ENCODE measurements at places on chromosomes 13 and 19.
A peak's percentile ranks its signal among the peaks of the same experiment; 100 is the strongest.

DNA sequence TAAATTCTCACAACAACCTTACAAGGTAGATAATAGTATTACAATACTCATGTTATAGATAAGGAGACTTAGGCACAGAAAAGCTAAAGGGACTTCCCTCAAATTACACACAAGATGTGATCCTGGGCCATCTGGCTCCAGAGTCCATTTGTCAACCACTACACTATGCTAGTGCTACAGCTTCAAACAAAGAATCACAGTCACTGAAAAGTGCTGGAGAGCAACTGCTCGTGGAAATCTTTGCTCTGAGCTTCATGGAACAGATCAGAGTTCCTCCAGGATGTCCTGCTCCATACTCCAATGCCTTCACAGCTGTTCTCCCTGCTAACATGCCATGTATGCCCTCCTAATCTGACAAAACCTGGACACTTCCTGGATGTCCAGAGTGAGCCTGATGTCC is 271.2 kb downstream of the ENOX1 start:
- no peak for DNase-seq

DNA sequence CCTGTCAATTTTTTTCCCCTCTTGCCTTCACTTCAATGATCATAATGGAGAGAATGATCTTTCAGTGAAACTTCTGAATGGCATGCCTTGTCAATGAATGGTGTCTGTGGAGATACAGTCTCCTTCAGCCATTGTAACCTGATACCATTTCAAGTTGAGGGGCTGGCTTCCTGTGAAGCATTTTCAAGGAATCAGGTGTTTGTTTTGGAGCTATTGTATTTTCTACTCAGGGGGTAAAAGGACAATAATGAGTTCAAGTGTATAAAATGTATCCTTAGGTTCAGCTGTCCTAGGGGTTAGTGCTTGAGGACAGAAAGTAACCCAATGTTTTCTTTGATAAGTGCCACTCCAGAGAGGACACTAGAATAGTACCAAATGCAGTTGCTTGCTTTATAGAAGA is 23.8 kb upstream of the CBY2 start:
- no peak for DNase-seq

DNA sequence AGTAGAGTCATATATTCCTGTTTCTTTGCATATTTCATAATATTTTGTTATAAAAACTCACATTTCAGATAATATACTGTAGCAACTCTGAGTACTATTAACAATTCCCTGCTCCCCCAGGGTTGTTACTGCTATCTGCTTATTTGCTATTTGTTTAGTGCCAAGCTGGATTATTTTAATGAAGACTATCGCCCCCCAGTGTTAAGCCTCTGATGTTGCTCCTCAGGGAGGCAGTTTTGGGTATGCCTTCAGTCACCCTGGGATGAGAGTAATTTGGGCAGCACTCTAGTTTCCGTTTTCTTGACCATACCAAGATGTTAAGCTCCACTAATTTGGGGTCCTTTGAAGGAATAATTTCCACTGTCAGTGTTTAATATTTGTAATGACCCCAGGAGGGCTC is 46.0 kb downstream of the MICU2 start:
- no peak for DNase-seq

GRCh38 chr19:16389848-16390247 is 65.2 kb downstream of the KLF2 start:
- no peak for DNase-seq

DNA sequence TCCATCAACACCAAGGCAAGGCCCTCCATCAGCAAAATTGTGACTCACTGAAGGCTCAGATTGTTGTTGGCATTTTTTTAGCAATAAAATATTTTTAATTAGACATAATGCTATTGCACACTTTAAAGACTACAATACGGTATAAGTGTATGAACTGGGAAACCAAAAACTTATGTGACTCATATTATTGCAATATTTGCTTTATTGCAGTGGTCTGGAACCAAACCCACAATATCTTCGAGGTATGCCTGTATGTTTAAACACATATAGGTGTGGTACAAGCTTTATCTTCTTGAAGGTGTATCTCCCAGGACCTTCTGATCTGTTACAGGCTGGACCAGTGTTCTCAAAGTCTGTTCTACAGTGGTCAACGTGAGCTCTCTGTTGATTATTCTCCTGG is 142.3 kb upstream of the FNDC3A start:
- no peak for DNase-seq

DNA sequence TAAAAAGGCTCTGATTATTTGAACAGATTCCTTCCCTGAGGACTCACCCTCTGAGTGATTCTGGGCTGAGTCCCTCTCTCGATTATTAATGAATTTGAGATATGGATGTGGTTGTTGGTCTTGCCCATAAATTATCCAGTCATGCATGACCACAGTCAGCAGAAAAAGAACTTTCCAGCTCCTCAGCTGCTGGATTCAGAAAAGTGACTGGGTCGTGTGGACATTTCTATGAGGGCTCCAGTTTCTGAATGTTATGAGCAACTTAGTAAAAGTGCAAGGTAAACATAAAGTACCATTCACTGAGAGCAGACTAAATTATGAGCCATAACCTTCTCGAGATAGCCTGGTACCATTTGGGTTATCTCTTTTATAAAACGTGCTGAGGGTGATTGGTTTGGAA is 100.1 kb upstream of the CLDN10 start:
- DNase-seq, result no peak

DNA sequence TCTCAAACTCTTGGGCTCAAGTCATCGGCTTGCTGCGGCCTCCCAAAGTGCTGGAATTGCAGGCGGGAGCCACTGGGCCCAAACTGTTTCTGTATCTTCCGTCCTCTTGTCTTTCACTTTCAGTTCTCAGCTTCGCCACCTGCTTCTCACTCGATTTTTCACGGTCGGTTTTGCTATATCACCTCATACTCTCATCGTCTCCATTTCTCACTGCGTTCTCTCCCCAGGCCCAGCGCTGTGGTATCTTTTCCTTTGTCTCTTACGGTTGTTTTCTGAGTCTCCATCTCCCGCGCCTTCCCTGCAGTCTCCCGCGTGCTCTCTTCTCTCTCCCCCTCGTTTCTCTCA is 14.9 kb downstream of the SSC5D start:
- no peak for DNase-seq

DNA sequence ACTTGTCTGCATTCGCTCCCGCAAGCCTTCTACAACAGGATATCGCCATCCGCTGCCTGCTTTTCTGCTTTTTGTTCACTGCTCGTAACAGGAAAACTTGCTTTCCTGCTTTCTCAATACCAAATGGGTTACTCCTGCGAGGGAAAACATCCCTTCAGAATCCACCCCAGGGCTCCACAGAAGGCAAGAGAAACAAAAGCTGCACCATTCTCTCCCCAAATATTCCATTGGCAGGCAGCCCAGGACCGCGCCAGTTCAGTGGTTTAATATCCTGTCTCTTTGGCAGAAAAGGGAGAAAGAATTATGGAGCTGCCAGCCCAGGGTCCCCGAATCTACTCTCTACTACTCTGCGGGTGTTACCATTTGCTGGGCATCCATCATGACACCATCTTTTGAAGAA is 84.7 kb upstream of the DOCK9 start:
- no peak for DNase-seq

GRCh38 chr19:15279326-15279904 is 47.2 kb upstream of the EPHX3 start:
- no peak for DNase-seq

DNA sequence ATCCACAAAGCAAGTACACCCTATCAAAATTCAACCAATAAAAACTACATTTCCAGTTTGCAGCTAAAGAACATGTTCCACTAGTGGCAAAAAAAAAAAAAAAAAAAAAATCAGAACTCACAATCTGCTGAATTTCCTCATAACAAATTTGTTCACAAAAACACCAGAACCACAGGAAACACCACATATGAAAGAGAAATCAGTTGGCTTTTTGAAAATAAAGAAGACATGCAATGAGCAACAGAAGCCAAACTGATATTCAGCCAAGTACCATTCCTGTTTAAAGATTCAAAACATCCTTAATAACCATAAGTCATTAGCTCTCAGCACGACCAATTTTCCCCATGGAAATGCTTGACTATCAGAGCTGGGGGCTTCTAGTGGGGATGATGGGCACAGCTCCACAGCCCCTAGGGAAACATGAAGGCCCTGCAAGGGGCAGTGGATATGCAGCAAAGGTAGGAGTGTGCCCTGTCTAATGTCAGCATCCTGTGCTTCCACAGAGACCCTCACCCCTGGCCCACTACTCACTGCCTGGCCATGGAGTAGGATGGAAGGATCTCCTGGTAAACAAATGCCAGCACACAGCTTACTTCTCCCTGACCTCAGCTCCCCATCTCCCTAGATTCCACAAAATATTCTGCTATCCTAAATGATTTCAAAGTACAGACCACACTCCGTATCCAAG is 74.0 kb upstream of the DOCK9 start:
- DNase-seq, result no peak

GRCh38 chr19:3551792-3552095 is 5.6 kb downstream of the MFSD12 start:
- no peak for DNase-seq

DNA sequence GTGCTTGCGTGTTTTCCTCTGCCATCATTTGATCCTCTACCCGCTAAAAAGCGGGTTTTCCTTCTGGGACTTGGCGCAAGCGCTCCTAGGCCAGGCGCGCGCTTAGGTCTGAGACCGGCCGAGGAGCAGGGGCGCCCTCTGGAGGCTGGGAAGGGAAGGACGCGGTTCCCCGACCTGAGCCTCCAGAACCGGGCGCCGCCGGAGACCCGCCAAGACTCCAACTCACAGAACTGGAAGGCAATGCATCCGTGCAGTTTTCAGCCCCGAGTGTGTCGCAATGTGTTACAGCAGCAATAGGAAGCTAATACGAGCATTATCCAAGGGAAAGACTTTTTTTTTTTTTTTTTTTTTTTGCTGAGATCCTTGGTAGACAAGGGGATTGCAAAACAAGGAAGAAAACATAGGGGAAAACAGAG is 190.9 kb downstream of the COL4A1 start:
- peak; percentile 47 for DNase-seq

DNA sequence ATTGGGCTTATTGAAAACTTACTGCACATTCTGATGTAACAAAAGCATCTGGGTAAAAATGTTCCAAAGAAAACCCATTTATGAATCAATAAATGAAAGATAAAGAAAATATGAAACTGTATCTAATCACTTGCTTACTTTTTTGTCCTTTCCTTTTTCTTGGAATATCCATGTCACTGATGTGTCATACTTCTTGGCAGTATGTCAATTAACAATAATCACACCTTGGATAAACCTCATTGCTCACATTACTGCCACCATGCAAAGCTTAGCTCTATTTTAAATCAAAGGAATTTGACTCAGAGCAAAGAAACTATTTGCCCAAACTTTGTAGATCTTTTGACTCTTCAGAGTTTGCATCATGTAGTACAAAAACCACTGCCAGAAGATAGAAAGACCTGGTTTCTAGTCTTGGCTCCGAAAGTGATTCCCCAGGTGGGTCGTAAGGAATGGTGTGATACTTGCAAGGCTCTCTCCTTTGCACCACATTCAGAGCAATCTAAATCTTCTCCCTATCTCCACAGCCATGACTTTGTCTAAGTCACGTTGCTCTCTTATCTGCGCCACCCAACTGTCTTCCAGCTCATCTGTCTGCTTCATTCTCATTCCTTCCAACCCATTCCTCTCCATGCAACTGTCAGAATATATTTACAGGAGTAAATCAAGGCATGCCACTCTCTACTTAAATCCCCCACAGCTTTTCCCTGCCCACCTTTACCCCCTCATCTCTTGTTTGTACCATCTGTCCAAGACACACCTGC is 311.9 kb downstream of the COG6 start:
- no peak for DNase-seq

- no peak for DNase-seq
Observed at GRCh38 chr19:58040751-58041525, 7.1 kb downstream of the ZSCAN1 start.

GRCh38 chr13:107203146-107203847 is 635.4 kb upstream of the ARGLU1 start:
- DNase-seq, result no peak
